ENCODE measurements at places on chromosomes 7 and 10.

GRCh38 chr10:127015373-127015772 lies 110.1 kb downstream of the DOCK1 start:
- no peak for DNase-seq

DNA sequence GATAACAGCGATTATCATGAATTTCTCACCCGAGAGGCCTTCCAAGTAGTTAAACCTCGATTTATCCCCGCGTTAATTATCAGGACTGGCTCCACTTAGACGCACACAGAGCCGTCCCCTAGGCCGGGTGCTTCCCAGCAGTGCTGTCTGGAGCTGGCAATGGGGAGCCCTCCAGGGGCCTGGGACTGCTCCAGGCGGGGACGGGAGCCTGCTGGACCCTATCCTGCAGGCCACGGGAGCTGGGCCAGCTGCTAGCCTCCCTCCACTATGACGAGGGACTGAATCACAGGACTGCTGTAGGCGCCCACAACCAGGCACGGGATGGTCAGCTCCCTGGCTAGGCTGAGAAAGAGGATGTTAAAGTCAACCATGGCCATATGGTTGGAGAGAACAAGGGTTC lies 229.1 kb downstream of the ELFN1 start:
- DNase-seq: no peak

DNA sequence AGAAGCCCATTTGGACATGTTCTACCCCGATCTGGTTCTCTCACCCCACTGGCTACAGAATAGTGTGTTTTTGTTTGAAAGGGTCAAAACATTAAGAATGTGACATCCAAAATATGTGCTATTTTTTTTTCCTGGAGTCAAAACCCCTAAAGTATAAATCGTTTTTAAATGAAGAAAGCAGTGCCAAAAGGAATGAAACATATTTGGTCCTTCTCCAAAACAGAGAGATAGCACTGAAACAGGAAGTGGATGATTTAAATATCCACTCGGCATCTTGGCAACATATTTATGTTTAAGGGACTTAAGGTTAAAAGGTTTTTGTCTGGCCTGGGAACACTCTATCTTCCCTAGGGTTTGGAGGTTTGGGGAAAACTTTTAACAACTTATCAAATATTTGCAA lies 32.3 kb downstream of the CALD1 start:
- DNase-seq: no peak

DNA sequence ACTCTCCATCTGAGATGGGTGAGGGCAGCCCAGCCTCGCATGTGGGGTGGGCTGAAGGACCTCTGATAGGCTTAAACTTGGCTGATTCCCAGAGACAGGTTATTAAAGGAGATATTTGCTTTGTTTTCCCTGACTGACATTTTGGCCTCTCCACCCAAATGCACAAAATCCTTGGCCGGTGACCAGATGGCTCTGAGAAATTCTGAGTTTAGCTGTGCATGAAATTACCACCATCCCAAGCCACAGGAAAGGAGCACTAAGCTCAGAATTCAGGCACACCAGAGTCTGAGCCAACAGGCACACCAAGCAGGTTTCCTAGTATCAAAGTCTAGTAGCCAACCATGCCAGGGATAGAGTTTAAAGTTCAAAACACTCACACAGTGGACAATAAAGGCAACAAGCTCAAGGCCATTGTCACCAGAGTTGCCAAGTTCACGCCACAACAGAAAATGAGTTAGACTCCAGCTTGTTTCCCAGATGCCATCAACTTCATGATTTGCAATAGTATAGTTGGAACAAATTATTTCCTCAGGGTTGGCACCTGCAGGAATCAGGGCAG lies 387.6 kb downstream of the KCNMA1 start:
- no peak for DNase-seq

DNA sequence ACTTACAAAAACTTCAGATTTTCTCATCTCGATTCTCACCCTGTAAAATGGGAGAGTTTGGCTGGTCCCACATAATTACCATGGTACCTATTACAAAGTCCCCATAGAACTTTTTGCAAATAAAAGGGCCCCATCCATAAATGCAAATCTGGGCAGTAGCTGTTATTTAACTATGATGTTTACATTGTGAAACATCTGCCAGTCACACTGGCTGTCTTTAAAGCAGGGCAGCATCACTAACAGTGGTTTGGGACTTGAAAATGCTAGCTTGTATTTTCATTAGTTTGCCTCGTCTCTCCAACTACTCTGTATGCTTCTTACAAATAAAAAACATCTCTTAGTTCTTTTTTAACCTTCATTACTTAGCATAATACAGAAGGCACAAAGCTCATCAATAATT lies 240.7 kb downstream of the FZD1 start:
- DNase-seq: no peak

DNA sequence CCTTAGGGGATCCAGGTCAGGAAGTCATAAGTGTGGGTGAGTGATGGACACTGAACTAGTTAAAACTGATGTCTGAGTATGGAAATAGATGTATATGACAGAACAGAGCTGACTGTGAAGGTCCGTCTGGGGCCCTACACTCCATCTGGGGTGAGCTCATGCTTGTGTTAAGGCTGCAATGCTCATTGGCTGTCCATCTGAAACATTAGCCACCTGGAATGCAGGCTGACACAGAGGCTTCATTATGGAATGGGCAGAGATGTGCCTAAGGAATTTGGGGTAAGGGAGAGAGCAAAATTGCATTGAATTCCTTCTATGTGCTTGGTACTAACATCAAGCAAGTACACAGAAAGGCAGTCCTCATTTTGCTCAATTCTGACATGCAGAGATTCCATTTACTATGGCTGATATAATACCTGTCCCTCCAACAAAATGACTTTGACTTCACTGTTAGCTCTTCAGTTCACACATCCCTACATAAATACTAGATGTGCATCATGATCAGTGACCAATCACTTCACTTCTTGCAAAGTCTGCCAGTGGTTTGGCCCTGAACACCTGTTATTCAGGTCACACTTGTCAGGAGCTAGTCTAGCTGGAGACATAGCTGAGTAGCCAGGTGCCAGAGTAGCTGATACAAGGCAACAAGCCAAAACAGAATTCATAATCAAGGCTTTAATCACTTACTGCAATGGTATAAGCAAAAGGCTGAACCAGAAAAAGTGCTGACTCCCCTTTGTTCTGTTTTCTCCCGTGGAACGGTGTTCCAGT lies 128.9 kb upstream of the VWC2 start:
- no peak for DNase-seq

- DNase-seq: no peak
Measured at GRCh38 chr10:6037422-6037821, 24.7 kb downstream of the IL2RA start.

GRCh38 chr10:79452174-79452611 lies 6.8 kb upstream of the ZCCHC24 start:
- DNase-seq: no peak

DNA sequence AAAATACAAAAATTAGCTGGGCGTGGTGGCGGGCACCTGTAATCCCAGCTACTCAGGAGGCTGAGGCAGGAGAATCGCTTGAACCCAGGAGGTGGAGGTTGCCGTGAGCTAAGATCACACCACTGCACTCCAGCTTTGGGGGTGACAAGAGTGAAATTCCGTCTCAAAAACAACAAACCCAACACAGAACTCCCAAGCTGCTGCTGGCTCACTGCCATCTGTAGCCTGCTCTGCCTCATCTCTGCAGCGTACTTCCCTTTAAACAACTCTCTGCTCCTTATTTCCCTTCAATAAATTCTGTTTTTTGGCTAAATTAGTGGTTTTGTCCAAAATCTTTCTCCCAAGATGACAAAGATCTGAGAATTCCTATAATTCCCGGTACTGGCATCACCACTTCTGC lies 189.2 kb upstream of the GALNT17 start:
- no peak for DNase-seq

DNA sequence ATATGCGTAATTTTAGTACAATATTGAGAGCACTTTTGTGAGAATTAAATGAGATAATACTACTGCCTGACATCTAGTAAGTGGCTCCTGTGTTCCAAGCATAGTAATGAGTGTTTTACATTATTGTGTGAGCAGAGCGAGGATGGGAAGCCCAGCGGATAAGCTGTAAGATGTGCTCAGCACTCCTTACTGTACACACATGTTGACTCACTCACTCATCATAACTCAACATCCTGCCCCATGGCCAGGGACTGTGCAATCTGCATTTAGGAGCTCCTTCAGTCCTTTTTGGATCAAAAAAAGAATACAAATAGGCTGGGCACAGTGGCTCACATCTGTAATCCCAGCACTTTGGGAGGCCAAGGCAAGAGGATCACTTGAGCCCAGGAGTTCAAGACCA lies 72.9 kb upstream of the NEBL start:
- DNase-seq: no peak

- no peak for DNase-seq
Measured at GRCh38 chr10:1203216-1203615, 147.0 kb downstream of the WDR37 start.

DNA sequence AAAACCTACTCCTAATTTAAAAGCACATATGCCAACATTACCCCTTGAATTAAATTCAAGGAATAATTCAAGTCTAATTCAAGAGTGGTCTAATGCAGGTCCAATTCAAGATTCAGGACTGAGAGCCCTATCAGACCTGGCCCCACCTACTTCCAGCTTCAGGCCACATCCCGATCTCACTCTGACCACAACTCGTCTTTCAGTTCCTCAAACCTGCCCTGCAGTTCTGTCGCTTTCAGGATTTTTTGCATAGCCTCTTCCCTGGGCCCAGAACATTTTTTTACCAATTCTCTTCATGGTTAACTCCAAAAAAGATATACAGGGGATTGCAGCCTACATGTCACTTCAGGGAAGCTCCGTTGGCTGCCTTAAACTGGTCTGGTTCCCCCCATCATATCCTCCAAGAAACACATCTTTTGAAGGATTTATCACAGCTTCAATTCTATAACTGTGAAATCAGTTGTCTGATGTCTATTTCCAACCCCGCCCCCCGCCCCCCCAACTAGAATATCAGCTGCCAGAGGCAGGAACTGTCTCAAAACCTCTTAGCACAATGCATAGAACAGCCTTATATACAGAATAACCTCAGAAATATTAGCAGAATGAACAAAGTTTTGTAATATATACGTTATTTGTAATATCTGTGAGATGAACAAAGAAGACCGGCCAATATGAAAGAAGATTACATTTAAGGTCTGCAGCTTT lies 20.8 kb downstream of the CCDC6 start:
- no peak for DNase-seq

All from NCI-H1436 (cell line).